ENCODE measurements at places on chromosomes 2 and 18.
A peak's percentile ranks its signal among the peaks of the same experiment; 100 is the strongest.

- DNase-seq = no peak
These were observed 45.4 kb downstream of the SPRED2 start for GRCh38 chr2:65386989-65387388.

DNA sequence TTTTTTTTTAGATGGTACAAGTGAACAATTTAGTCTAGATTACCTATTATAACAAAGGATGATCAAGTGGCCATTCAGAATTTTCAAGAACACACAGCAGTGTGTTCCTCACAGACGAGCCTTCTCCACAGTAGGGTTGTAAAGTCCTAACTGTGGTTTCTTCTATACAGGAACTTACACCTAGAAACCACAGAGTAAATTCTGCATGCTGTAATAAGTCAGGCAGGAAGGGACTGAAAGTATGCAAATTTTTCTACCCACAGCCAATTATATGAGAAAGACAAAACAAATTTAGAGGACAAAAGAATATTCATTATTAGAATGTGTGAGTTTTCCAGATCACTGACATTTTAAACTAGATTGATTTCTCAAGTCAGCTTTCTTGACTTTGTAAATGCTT is 99.5 kb downstream of the RBMS1 start:
- DNase-seq = peak; percentile 84

- DNase-seq = no peak
These were observed 43.1 kb downstream of the CPO start for GRCh38 chr2:206982360-206982955.

GRCh38 chr2:58702302-58702885 is 461.3 kb upstream of the FANCL start:
- no peak for DNase-seq

DNA sequence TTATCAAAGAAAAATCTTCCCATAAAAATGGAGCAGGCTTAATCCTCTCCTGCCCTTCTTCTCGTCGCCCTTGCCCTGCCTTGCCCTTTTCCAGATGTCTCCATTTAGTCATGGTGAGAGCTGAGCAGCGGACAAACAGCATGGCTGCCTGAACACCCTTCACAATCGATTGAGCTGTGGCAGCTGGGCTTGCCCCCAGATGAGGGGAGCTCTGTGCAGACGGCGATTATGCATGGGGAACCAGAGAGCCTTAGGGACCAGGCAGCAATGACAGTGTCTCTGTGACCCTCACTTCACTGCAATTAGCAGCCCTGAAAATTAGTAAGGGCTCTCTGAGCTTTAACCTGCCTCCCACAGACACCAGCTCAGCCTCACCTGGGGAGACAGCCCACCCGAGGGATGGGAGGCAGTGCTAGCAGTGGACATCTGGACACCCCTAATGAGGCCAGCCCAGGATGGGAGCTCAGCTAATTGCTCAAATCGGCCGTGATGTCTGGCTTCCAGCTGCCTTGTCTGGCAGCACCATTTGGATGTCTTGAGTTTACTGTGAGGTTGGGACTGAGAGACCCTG is 365.7 kb downstream of the TNS1 start:
- DNase-seq = no peak

DNA sequence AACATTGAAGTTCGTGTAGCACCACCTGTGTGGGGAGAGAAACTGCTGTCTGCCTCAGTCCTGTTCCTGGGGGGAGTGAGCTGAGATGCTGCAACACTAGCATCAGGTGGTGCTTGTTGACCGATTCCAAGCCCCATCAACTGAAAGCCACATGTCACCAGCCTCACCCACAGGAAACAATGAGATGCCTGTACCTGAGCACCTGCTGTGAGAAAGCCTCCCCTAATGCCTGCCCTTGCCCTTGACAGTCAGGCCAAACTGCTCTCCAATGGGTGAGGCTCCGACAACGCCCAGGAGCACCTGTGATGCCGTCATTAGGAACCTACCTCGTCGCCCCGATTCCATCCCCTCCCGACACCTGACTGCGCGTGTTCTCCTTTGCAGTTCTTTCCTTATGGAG is 104.6 kb downstream of the SMC6 start:
- peak; percentile 26 for DNase-seq

GRCh38 chr18:70365361-70365760 is 76.5 kb downstream of the SOCS6 start:
- no peak for DNase-seq

DNA sequence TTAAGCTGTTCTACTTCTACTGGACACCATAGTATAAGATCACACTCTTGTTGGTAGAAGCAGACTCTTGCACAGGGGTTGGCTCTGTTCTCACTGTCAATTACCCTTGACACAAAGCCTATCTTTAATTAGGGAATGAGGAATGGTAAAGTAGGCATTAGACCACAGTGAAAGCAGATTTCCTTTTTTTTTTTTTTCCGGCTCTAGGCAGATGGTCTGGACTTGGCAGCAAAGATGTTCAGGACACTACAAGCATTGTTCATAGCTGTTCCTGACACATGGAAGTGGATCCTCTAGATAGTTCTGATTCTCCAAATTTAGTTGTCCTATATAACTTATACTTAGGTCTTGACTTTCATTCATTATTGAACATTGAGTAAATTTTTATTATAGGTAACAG is 672.2 kb upstream of the CELF4 start:
- no peak for DNase-seq

DNA sequence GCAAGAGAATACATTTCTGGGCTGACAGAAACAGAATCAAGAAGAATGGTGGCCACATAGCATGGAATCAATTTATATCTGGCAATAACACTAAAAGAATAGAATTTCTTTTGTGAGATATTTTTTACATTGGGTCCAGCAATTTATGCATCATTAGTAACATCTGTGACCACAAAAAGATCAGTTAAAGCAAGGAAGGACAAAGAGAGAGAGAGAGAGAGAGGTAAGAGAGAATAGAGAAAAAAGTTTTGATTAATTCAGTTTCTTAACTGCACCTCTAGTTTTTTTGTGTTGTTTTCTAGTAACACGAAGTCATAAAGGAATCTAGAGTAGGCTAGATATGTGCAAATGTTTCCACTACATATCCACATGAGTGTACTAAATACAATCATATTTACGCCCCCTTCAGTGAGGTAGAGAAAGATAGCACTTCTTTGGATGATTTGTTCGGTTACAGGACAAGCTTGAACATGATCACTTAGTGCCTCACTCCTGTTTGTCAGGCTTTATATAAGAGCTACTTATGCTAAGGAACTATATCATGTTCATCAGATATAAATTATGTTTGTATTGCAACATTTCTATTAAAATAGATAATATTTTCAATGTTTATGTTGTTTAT is 247.4 kb upstream of the COL3A1 start:
- DNase-seq = no peak

DNA sequence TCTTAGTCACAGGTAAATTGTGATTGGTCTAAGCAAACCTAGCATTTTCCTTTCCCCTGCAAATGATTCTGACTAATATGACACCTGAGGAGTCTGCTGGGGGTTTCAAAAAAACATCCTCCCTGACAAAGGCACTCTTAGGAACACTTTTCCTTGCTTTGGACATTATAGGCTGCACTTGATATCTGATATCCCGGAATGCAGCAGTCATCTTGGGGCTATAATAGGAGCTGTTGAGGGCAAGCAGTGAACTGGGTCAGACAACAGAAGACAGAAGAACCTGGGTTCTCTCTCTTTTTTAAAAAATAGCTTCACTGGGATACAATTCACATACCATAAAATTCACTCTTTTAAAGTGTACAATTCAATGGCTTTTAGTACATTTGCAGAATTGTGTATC is 229.3 kb downstream of the RAB3GAP1 start:
- no peak for DNase-seq

GRCh38 chr2:191173206-191173605 is 22.4 kb upstream of the STAT4 start:
- DNase-seq = no peak

- DNase-seq = no peak
These were observed 72.1 kb upstream of the MYL1 start for GRCh38 chr2:210387074-210387473.

All from NCI-H526 (cell line).